ENCODE measurements at places on chromosomes 13 and 19.

DNA sequence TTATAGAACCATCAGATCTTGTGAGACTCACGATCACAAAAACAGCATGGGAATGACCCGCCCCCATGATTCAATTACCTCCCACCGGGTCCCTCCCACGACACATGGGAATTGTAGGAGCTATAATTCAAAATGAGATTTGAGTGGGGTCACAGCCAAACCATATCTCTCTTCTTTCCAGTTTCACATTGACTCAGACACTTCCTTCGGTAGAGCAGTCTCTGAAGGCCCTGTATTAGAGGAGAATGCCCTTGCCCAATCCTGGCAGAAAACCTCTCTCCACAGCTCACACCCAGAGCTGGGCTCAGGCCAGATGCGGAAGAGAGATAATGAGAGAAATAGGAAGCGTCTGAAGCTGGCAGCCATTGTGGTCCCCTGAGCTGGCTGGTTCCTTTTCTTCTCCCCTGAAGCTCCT is 72.4 kb upstream of the CLDN10 start:
- no peak for DNase-seq

- no peak for DNase-seq
Observed at GRCh38 chr19:23699521-23699860, 12.5 kb upstream of the ZNF675 start.

DNA sequence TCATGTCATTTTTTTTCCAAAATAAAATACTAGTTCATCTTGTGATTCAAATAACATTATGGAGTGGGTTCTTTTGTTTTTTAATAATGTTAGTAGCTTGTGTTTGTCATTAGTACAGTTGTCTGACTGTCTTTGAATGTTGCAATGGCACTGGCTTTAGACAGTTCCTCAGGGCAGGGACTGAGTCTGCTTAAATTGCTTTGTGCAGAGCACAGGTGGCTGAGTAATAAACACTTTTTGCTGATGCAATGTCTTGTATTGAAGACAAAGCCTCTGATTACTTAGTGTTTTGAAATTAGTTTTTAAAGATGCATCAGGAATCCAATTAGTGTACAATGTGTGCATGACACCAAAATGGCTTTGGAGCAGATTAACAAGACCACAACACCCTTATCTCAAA is 88.7 kb upstream of the PCDH9 start:
- DNase-seq, result no peak

GRCh38 chr19:13507053-13507611 is 853 bp upstream of the CACNA1A start:
- no peak for DNase-seq

DNA sequence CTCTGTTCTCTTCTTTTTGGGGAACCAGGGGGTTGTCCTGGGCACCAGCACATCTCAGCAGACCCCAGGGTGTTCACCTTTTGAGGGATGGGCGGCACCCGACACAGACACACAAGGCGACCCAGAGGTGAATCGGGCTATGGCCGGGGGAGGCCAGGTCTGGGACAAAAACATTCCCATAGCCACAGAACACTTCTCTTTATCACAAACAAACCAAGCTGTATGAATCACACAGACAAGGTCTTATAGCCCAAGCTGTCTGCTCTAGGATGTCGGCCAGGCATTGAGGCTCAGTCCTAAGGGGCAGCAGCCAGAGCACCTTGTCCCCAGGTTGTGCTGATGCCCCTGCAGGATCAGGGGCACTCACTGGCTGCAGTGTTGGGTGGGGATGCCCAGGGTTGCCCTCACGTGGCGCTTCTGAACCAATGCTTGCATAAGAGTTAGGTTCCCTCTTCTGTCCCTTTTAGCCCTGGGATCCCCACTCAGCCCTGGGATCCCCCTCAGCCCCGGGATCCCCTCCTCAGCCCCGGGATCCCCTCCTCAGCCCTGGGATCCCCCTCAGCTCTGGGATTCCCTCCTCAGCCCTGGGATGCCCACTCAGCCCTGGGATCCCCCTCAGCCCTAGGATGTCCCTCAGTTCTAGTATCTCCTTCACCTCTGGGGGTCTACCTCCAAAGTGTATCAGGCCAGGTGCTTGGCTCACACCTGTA is 26.9 kb downstream of the MAU2 start:
- no peak for DNase-seq

DNA sequence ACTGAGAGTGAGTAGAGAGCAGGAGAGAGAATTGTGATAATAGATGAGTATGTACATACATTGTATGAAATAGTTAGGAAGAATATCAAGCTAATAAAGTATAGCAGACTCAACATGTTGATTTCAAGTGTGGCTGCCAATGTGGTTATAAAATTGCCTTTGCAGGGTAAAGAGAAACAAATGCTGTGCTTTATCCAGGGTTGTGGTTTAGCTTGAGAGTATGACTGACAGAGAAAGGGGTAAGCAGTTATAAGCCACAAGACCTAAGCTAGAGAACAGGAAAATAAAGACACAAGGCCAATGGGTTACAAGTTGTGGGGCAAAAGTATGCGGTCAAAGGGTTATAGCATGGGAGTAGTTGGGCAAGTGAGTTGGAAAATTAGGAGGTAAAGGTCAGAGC is 1217.5 kb downstream of the DIAPH3 start:
- DNase-seq, result no peak

GRCh38 chr19:38543286-38543806 is 74.4 kb downstream of the MAP4K1 start:
- DNase-seq, result no peak

- DNase-seq, result no peak
Observed at GRCh38 chr19:5093948-5094718, 125.2 kb downstream of the KDM4B start.

DNA sequence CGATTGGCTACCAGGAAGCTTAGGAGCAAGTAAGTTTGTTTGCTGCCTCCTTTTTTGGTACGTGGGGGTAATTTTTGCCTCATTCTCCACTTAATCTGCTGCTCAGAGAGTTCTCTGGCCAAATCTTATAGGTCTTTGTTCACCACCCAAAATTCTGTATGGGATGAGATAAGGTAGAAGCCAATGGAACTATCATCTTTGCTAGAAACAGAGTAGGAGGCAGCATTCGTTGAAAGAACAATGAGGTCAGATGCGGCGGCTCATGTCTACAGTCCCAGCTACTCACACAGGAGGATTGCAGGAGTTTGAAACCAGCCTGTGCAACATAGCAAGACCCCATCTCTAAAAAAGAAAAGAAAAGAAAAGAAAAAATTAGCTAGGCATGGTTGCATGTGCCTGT is 5.0 kb upstream of the DNAAF3 start:
- no peak for DNase-seq

DNA sequence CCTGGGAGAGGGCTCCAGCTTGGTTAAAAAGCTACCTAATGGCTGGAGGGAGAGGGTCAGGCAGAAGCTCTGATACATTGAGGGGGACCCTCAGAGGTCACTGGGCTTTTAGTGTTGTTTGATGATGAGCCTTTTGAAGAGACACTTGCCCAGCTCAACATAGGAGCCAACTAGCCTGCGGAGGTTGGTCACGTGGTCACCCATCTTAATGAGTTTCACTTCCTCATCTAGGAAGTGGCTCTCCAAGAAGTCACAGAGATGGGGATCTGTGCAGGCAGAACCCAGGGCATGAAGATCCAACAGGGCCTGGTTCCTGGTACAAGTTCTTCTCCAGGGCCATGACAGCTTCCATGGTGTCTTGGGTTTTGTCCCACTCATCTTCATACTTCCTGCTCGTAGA is 33.4 kb downstream of the IPO5 start:
- DNase-seq, result no peak

DNA sequence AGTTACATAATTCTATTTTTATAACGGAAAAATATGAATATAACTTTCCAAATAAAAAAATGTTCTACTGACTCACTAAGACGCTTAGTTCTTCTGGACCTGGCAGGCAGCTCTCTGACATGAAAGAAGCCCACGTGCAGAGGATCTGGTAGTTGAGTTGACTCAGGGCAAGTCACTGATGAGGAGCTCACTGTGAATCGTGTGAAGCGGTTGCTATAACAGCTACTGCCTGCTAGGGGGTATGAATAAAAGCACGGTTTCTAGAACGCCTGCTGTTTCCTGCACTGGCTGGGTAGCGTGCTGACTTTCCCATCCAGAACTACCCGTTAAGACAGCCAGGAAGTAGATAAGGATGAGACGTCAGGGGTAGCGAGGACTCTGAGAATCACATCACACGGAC is 54.7 kb upstream of the WASF3 start:
- no peak for DNase-seq

DNA sequence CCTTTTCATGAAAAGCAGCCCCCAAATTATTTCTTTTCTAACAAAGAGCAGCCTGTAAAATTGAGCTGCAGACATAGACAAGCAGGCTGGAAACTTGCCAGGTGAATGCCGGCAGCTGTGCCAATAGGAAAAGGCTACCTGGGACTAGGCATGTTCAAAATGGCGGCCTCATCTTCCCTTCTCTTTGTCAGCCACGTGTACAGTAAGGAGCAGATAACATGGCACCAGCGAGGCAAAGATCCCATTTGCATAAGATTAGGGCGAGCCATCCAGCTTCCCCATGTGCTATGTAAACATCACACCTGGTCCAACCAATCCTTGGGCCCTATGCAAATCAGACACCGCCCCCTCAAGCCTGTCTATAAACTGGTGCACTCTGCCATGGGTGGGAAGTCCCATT is 31.2 kb upstream of the CACNA1A start:
- no peak for DNase-seq

GRCh38 chr19:48560095-48560530 is 8.1 kb downstream of the SULT2B1 start:
- DNase-seq, result no peak

GRCh38 chr19:54708781-54709180 is 15.5 kb upstream of the KIR3DL3 start:
- no peak for DNase-seq

- DNase-seq, result no peak
Observed at GRCh38 chr13:56980856-56981255, 159.9 kb upstream of the PRR20A start.

GRCh38 chr19:2719920-2720776 is 1.0 kb downstream of the DIRAS1 start:
- DNase-seq, result no peak

GRCh38 chr13:74747186-74747955 is 613.2 kb upstream of the KLF12 start:
- no peak for DNase-seq

DNA sequence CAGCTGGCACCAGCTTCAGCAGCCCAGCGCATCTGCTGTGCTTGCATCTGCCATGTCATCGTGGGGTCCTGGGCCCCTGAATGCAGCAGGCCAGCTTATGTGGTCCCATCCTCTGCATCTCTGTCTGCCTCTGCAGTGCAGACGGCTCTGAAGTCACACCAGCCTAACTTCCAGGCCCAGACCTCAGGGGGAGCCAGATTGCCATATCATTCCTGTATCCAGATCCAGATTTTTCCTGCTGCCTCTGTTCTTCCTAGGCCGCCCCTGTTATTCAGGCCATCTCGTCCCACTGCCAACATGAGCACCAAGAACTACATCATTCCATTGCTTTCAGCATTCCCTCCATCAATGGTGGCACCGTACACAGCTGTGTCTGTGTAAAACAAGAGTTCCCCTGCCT is 571.6 kb downstream of the UQCRFS1 start:
- no peak for DNase-seq

DNA sequence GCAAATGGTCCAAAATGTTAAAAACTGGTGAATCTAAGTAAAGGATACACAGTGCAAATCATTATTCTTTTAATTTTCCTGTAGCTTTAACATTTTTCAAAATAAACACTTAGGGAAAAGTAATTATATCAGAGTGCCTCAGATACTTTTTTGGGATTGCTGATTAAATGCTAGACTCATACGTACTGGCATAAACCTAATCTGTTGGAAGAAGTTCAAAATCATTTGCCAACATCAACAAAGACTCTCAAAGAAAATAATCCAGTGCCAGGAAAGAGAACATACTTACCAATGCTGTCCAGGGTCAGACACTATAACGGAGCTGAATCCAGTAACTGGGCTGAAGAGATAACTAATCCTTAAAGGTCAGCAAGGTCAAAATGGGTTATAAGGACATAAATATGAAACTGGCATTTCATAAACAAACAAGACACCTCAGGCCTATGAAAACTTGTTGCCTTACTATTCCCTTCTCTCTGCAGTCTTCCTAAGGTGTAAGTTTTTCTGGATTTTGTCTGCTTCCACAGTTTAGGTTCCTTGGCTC is 3.3 kb upstream of the ZNF420 start:
- DNase-seq, result no peak

GRCh38 chr19:8240274-8241229 is 31.4 kb downstream of the CERS4 start:
- peak; percentile 29 for DNase-seq

- no peak for DNase-seq
Observed at GRCh38 chr19:18208098-18208951, 4.5 kb upstream of the RAB3A start.

DNA sequence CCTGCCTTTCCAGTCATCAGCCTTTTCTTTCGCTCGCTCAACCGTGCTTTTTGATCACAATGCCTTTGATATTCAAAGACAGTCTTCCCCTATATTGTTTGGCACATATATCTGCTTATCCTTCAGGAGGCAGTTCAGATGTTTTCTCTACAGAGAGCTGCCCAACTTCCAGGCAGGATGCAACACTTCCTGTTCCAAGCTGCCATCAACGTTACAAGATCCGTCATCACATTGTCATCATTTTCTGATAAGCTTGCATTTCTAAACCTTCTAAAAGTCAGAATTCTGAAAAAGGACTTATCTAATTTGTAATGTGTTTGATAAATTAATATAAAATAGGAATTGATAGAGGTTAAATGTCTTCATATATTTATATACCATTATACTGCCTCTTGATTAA is 574.2 kb downstream of the TBC1D4 start:
- no peak for DNase-seq

DNA sequence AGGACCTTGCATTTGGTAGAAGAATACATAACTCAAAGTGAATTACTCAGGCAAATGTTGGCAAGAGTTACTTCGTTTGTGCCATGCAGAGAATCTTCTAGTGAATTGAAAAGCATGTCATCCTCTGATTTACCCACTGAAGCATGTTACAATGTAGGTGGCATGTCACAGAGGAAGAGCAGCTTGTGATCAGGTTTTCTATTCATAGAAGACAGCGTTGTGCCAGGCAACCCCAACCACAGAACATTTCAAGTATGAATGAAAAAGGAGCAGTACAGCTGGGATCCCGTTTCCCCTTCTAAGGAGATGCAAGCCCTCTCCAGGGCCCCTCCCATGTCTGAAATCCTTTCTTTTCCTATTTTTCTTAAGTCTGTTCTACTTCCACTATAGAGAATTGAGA is 6.0 kb upstream of the KATNAL1 start:
- no peak for DNase-seq

DNA sequence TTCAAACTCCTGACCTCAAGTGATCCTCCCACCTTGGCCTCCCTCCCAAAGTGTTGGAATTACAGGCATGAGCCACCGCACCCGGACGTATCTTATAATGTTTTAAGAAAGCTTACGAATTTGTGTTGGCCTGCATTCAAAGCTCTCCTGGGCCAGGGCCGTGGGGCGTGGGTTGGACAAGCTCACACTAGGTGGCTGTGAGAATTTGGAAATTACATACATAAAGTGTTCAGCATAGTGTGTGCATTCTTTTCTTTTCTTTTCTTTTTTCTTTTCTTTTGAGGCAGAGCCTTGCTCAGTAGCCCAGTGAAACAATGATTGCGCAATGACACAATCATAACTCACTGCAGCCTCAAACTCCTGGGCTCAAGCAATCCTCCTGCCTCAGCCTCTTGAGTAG is 2.6 kb downstream of the ZSWIM4 start:
- DNase-seq, result no peak

GRCh38 chr13:31982540-31982939 is 49.0 kb upstream of the FRY start:
- DNase-seq, result no peak

GRCh38 chr19:15866636-15867035 is 31.2 kb downstream of the CYP4F2 start:
- no peak for DNase-seq

Data from stimulated activated CD8-positive, alpha-beta memory T cell treated with anti-CD3 and anti-CD28 coated beads, Interleukin-4, amount 100 ng/mL, for 1 hour (primary cell).